Fibroblast of skin of back (primary cell): ENCODE measurements at places on chromosomes 12 and 14.
A peak's percentile ranks its signal among the peaks of the same experiment; 100 is the strongest.

DNA sequence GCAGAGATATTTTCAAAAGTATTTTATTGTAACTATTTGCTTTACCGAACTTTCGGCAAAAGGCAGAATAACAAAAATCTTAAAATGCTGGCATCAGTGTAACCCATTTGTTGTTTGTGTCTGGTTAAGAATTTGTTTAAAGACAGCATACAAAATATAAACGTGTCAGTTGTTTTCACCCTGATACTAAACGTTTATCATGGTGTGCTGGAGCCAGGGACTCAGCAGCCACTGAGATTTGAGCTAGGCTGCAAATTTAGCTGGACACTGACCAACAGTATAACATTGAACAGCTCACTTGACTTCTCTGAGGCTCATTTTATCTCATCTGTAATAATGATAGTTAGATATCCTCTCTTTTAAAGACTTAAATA is 183.7 kb downstream of the TMTC3 start:
- peak; percentile 28 for DNase-seq

DNA sequence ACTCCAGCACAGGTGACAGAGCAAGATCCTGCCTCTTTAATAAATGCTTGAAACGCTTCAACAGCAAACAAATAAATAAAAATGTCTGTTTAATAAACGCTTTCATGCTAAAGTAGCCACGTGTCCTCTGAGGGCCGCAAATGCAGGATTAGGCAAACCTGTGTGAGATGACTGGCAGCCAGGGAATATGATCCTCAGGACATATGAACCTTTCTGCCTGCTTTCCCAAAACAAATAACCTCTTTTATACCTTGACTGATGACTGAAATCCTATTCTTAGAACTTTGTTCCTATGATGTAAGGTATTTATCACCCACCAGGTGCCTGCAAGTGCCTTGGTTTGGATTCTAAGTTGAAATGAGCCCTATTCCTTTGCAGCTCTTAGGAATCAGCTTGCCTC is 14.5 kb upstream of the FLVCR2 start:
- DNase-seq: no peak

GRCh38 chr14:56122301-56122700 is 4.1 kb downstream of the PELI2 start:
- DNase-seq: peak; percentile 50

GRCh38 chr14:101727611-101728366 is 33.7 kb upstream of the PPP2R5C start:
- no peak for DNase-seq

DNA sequence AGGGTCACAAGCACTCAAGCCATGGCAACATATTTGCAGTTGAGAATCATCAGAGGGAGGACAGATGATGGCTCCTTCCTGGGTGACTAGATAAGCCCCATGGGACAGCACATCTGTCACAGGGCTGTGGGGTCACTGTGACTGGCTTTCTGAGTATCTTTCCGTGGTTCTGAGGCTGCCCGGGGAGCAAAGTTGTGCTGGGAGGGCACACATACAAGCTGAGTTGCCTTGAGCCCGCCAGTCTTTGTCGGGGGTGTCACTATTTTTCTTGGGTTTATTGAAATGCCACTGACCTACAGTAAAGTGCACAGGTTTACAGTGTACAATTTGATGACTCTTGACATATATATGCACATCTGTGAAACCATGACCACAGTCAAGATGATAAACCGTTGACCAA is 17.2 kb upstream of the KIF26A start:
- DNase-seq: no peak

DNA sequence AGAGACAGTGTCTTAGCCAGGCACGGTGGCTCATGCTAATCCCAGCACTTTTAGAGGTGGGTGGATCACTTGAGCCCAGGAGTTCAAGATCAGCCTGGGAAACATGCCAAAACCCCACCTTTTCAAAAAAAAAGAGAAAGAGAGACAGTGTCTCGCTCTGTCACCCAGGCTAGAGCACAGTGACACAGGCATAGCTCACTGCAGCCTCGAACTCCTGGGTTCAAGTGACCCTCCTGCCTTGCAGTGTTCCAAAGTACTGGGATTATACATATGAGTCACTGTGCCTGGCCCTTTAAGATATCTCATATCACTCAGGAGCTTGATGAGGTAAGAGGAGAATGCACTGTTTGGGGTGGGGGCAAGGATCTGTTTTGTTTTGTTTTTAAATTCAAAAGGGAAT is 48.1 kb upstream of the LTBP2 start:
- peak; percentile 23 for DNase-seq

- DNase-seq: no peak
Observed at GRCh38 chr12:103944964-103945363, 14.8 kb downstream of the HSP90B1 start.
